Stimulated activated CD4-positive, alpha-beta T cell treated with anti-CD3 and anti-CD28 coated beads, Interleukin-1b, Interleukin-23, amount 100 ng/mL, for 1 hour (primary cell): ENCODE measurements at places on chromosomes 4 and X.

- no peak for DNase-seq
Measured at GRCh38 chr4:84750260-84750959, 167.5 kb downstream of the CDS1 start.

DNA sequence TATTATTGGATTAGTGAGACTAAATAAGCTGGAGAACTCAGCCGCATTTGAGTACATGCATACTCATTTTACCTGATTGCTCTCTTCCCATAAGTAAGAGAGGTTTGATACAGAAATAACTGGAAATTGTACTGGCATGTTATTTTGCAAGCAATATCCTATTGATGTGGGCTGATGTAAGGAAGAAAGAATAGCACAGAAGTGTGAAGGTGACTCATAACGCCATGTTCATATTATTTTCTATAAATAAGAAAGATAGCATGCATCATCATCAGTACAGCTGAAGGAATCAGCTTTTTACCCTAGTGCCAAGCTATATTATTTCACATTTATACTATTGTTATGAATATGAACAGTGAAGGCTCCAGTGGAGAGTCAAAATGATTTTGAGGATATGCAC lies 138.3 kb upstream of the FAM47A start:
- DNase-seq = no peak

GRCh38 chrX:98501426-98501825 lies 1617.7 kb downstream of the RPA4 start:
- no peak for DNase-seq

- DNase-seq = no peak
Measured at GRCh38 chr4:177401658-177402273, 40.5 kb downstream of the AGA start.

GRCh38 chr4:149140841-149141240 lies 674.8 kb downstream of the IQCM start:
- no peak for DNase-seq

DNA sequence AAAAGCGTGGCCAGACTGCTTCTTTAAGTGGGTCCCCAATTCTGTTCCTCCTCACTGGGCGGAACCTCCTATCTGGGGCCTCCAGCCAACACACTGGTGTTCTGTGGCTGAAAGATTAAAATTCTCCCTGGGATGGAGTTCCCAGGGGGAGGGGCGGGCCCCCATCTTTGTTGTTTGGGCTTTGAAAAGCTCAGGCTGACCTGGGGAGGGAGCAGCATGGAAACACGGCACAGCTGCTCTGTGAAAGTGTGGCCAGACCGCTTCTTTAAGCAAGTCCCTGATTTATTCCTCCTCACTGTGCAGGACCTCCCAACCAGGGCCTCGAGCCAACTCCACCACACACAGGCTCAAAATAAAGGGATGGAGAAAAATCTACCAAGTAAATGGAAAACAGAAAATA lies 219.5 kb downstream of the TMEM47 start:
- DNase-seq = no peak
